ENCODE measurements at places on chromosomes 4 and X.

DNA sequence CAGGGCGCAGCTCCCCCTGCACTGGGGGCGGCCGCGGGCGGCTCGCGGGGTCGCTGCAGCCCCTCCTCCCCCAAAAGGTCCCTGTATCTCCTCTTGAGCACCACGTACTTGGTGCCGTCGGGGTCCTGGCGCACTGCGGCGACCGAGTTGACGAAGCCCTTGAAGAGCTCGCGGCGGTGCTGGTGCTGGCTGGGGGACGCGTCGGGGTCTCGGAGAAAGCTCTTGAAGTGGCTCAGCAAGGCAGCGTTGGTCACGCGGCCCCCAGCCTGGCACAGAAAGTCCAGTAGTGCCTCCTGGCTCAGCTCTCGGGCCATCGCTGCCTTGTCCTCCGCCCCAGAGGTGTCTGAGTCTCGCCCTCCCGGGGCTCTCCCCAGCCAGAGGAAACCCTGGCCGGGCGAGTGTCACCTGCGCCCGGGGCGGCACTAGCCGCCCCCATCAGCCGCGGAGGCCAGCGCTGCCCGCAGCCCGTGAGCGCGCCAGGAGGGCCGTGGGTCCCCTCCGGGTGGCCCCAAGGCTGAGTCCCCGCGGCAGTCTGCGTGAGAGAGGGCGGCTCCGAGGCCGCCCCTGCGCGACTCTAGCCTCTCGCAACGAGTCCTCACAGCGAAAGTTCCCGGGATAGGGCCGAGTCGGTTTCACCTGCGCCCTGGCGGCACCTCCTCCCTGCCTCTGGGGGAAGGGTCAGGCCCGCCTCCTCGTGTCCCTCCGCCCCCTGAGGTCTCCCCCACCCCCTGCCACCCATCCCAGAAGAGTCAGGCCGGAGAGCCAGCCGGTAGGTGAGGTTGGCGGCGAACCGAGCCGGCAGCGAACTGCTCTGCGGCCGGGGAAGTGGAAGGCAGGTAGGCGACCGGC lies at the start of gene SOWAHB:
Gene SOWAHB (minus strand): TSS at position 609 of the 849 bp plus-strand sequence. CDS start 295 bp downstream, at position 314.
- DNase-seq: peak; percentile 16

DNA sequence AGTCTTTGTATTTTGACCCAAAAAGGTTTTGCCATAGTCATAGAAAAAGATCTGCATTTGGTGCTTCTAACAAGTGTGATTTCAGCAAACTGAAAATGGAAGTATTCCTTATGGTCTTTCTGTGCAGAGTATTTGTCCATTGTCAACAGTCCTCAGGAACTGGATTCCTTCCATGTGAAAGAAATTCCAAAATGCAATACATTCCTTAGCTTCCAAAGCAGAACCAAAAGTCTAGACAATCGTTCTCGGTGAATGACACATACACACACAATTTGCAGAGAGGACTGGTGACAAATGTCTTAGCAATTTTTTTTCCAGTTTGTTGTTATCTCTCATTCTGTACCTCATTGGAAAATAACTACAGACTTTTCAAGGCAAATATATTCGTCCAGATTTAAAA lies 562.2 kb upstream of the SLIT2 start:
- DNase-seq: no peak

DNA sequence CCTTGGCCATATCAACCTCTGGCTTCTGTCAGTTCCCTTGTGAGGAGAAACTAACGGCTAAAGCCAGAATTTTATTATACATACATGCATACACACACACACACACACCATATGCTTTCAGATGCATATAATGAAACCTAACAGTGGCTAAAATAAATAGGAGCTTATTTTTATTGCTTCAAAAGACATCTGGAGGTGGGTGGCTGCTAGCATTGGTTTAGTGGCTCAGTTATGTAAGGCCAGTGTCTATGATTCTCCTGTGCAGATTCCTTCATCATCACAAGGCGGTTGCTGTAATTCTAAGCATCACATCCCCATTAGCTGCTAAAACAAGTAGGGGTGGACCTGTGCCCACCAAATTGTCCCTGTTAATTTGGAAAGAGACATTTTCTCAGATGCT lies 110.8 kb downstream of the MAPK10 start:
- no peak for DNase-seq

DNA sequence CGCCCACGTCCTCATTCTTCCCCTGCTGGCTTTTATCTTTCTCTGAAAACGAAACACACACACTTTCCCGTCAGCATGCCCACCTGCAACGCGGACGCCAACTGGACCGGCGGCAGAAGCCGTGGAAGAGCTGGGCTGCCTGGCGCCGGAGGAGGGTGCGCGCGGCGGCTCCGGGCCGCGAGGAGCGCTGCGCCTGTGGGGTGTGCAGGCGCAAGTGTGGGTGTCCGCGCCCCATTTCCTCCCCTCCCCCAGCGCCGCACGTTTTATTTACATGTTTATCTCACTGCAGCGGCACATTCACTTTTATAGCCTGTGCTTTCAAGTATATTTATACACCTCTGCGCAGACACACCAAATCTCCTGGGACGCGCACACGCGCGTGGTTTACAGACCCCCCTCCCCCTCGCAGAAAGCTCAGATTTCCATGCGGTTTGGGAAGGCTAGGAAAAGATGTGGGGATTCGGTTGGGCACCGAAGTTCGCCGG lies 1.5 kb downstream of the PITX2 start:
- no peak for DNase-seq

DNA sequence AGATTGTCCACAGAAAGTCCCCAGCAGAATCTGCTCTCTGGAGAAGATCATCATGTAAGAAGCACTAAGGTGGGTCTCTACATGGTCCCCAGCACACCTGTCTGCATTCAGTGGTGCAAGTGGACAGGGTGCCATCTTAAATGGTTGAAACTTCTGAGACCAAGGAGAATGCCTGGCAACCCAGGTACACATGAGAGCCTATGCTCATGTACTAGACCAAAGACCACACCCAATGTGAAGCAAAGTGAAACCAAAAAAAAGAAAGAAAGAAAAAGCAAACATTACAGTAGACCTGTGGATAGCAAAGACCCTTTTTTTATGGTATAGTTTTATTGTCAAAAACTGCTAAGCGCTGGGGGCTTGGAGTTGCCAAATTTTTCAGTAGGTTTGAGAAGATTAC lies 15.0 kb downstream of the CD40LG start:
- DNase-seq: no peak
